ENCODE measurements at places on chromosomes 13 and 19.

DNA sequence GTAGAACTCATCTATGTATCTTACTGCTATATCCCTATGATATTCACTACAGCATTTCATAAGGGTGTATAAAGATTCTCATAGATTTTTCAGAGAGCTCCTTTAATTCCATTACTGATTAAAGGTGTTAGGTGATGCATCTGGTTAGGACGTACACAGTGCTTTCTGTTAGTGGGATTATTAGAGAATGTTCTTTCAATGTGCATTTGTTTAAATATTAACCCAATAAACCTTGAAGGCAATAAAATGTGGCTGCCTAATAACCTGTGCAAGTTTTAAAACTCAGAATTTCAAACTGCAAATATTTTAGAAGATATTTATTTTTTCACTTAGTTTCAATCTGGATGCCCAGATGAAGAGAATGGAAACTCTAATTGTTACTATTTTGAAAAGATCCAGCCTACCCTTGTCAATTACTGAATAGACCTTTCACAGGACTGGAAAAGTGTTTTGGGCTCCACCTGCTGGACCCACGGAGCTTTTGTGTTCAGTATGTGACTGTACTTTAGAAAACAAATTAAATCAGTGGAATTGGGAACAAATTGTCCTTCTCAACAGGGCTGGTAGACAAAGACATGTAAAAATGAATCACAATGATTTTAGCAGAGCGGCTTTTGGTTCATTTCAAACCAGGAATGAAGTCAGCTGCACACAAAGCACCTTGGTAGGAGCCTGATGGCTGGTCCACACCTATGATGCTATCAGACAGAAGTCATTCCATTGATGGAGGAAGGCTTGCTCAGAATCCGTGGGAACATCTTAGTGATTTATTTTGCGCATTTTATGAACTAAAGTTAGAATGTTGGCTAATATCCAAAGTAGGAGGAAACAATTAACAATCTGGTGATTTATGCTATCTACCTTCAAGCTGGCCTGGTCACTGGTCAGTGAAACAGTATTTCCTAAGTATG is 89.4 kb upstream of the RAP2A start:
- no peak for DNase-seq

- no peak for DNase-seq
These were observed 5.3 kb downstream of the SIGLECL1 start for GRCh38 chr19:51256155-51256625.

- DNase-seq = no peak
These were observed 68.2 kb downstream of the ESD start for GRCh38 chr13:46728777-46729176.

DNA sequence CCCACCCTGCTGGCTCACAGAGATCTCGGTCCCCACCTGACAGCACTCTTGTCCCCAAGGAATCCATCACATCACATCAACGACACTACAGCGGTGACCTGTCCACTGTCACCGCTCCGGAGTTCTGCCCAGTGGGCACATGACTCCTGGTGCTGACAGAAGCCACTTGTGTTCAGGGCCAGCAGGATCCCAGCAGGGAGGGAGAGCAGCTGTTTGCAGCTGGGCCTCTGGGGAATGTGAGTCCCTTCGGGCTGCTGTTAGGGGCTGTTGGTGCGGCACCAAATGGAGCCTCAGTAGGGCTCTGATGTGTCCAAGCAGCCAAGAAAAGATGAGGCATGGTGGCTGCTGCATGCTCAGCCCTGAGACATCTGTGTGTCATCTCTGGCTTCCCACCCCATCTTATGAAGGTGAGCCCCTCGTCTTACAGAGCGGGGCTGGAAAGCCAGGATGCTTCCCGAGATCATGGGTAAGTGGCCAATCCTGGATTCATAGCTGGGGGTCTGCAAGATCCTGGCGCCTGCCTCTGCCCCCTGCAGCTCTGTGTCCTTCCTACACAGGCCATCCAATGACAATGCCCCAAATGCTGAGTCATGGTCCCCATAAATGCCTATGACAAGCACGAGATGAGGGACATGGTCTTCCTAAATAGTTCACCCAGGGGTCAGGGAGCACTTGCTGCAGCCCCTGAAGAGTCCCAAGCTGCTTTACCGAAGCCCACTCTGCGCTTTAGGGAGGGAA is 56.0 kb downstream of the F2RL3 start:
- DNase-seq = no peak

- no peak for DNase-seq
These were observed 34.1 kb downstream of the CSNK1G2 start for GRCh38 chr19:1975162-1975480.

DNA sequence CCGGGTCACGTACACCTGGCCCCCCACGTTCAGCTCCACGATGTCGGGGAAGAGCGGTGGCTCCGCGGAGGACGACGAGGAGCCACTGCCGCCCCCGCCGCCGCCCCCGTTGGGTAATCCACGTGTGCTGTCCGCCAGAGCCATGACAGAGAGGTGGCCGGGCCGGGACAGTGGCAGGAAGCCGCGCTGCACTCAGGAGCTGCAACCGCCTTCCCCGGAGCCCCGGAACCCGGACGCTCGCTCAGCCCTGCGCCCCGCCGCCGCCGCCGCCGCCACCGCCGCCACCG is 257 bp downstream of the KCTD12 start:
- DNase-seq = no peak

GRCh38 chr19:35029737-35030256 is 473 bp upstream of the SCN1B start:
- DNase-seq = no peak

GRCh38 chr13:72384879-72385278 is 342.6 kb downstream of the MZT1 start:
- DNase-seq = no peak

DNA sequence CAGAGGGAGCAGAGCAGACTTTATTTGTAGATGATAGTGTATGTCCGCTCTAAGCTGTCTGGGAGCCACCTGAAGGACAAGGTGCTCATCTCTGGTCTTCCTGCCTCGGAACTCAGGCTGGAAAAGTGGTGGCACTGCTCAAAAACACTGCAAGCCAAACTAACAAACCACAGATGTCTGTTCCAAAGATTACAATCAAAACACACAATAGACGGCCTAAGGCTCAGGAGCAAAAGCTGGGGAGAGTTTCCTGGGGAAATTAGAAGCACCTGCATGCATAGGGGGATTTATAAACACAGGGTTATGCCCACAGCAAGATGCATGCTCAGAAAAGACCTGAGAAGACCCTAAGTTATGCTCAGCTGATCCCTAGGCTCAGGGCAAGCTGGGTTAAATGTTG is 9.4 kb upstream of the EVI5L start:
- no peak for DNase-seq

DNA sequence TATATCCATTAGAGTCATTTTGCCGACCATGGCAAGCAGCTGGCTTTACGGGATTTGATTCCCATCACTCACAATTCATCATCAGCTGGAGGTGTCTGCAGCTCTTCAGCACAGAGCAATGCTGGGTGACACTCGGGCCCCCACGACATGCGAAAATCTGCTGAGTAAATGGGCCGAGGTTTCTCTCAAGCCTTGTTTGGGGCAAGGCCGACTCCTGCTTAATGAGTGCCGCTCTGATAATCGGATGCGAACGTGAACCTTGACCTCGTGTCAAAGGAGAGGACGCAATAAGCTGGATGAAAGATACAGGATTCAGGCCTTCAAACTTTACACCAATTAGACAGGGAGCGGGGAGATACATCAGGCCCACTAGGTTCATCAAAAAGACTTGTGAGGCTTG is 65.2 kb downstream of the GGACT start:
- no peak for DNase-seq

DNA sequence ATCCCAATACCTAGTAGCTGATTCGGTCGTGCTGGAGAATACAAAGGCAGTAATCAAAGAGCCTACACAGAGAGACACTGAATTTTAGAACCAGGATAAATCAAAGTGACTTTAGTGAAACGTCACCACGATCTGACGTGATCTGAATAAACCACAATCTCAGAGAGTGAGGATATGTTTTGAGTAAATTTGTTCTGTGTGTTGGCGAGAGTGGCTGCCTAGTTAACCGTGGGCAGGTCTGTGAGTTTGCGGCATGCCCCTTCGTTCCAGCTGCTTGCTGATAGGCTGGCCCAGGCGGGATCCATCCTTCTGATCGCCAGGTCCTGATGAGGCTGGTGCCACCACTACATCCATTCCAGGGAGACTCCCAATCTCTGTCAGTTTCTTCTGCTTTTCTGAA is 40.4 kb downstream of the LRCH1 start:
- no peak for DNase-seq

GRCh38 chr13:30355384-30355699 is 48.0 kb upstream of the KATNAL1 start:
- DNase-seq = no peak

DNA sequence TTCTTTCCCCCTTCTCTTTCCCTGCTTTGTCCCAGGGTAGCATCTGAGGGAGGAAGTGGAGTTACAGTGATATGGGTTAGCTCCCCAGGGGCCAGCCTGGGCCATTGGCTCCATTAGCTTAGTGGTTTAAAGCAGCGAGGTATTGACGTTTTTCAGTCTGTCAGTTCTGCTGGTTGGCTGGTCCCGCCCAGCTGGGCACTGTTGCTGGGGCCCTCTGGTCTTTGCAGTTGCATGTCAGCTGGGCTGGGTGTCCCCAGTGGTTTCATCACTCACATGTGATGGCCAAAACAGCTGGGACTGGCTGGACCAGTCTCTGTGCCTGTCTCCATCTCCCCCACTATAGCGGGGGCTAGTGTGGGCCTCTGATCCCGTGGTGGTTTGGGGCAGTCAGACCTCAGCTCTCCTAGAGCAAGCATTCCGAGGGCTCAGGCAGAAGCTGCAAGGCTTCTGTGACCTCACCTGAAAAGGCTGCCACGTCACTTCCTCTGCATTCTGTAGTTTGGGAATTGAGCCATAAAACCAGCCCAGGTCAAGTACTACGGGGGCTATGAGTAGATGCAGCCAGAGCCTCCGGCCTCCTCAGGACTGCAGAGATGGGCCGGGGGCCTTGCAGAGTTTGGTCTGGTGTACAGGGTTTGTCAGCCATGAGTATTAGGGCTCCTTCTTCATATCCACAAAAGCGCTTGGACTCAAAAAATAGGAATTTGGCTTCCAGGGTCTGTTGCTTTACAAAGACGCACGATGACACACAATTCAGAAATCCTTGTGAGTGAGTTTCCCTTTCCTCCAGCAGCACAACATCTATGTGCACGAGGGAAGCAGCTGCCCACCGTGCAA is 30.0 kb downstream of the TSSK6 start:
- DNase-seq = no peak

- DNase-seq = no peak
These were observed 43.0 kb downstream of the CACNA1A start for GRCh38 chr19:13463296-13463695.

- no peak for DNase-seq
These were observed 7.6 kb downstream of the ZNF574 start for GRCh38 chr19:42083537-42083936.

DNA sequence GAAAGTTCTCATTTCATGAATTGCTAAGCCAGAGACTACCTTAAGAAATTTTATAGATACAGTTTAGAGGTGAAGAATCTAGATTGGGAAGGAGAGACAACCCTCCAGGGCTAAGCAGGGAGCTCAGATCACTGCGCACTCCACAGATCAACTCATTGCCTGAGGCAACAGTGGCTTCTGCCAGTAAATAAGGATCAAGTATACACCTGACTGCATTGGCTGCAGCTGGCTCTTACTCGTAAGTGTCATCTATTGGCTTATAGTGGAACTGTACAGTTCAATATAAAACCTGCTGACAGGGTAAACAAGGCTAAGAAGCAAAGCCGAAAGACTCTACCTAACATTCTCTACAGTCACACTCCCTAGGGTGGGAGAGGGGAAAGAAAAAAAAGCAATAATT is 18.0 kb upstream of the C1QTNF9B start:
- DNase-seq = no peak

- no peak for DNase-seq
These were observed 88.0 kb downstream of the PCCA start for GRCh38 chr13:100176801-100177400.

DNA sequence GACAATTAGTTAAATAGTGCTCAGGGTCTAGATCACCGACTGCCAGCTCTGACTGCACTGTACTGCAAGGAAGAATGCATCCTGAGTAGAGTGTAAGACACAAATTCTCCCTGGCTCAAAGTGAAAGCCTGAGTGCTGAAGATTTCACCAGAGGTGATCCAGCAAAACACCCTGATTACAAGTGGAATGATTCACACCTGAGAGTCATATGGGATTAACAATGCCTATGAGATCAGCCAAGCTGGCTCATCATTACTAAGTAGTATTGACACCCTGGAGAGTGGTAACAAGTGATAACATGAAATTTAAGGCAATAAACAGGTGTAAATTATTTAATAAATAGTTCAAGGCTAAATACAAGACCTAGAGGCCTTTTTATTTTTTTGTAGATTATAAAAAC is 403.8 kb upstream of the PRR20A start:
- no peak for DNase-seq

- no peak for DNase-seq
These were observed 851 bp downstream of the ZNF320 start for GRCh38 chr19:52896431-52897137.

GRCh38 chr13:112895521-112896465 is 73.2 kb upstream of the MCF2L start:
- DNase-seq = no peak

DNA sequence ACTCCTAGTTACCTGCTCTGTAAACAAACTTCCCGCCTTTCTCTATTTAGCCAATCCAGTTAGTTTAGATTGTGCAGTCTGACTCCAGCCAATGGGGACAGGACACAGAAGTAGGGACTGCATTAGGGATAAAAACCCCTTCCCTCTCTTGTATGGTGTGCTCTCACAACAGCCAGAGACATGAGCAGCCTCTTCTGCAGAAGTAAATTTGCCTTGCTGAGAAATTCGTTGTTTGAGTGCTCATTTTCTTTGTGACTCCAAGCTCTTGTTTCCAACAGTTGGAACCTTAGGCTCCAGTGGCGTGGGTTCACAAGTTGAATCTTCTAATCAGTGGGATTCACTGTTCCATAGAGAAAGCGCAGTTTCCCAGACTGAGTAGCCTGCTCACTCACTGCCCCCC is 66.1 kb downstream of the ZNF93 start:
- DNase-seq = no peak

DNA sequence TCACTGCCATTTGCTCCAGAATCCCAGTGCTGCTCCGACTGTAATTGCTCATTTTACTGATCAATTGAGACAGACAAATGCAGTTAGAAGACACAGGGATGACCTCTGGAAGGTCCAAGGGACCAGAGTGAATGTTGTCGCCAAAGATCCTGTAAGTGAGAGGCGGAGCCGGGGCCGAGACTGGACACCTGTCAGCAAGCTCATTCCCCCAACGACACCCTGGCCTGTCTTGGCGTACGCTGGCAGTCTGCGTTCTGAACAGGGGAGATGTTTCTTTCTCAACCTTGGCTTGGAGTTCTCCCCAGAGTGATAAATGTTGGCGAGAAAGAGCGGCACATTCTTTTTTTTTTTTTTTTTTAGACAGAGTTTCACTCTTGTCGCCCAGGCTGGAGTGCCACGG is 24.2 kb downstream of the GADD45B start:
- no peak for DNase-seq

GRCh38 chr19:21900401-21900800 is 64.4 kb upstream of the ZNF43 start:
- DNase-seq = no peak

GRCh38 chr19:13441810-13442512 is 64.3 kb downstream of the CACNA1A start:
- DNase-seq = peak; percentile 76
